ENCODE measurements at places on chromosomes 5 and 9. TPM values are rescaled to one million over a fixed set of nuclear protein-coding genes. Genes with fewer than 3 reads are reported as not detected.
A peak's percentile ranks its signal among the peaks of the same experiment; 100 is the strongest.

PPP1R26 gene
- total RNA-seq = 5.2 TPM

LMAN2 gene
- total RNA-seq = 162 TPM

TRPM3 gene
- total RNA-seq = not detected

CMBL gene
- 4.5 TPM for total RNA-seq

- no peak for ATAC-seq
Measured at GRCh38 chr5:11476866-11477265, 427.4 kb downstream of the CTNND2 start.

GRCh38 chr5:143063175-143063970 lies 293.2 kb downstream of the ARHGAP26 start:
- ATAC-seq = no peak

DNA sequence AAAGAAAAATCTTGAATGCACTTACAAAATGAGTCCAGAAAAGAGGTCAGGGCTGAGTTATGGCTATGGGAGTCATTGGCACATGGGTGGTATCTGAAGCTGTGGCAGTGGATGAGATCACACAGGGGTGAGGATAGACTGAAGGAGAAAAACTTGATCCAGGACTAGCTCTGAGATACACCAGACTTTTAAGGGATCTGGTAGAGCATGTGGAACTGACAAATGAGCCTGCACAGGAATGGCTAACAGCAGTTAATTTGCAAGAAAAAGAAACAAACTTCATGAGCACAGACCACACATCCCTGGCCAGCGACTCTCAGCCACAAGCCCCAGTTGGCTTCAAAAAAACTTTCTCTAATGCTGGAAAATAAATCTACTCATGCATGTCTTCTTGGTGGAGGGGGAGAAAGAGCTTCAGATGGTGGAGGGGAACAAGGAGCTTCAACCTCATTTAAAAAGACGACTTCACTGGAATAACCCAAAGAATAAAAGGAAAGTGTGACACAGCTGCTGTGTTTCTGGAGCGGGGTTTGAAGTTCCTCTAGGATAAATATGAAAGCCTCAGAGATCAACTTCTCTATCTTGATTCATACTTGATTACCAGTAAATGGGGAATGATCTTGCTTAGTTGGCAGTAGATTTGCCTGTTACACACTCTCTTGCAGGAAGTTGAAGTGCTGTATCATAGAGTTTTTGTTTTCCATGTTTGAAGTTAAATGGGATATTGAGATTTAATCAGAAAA lies 33.6 kb downstream of the TNFAIP8 start:
- ATAC-seq = peak; percentile 50

GRCh38 chr9:86670076-86670475 lies 277.2 kb downstream of the GAS1 start:
- no peak for ATAC-seq

- ATAC-seq = peak; percentile 13
Measured at GRCh38 chr5:7759257-7759871, 91.6 kb downstream of the CFAP90 start.

DNA sequence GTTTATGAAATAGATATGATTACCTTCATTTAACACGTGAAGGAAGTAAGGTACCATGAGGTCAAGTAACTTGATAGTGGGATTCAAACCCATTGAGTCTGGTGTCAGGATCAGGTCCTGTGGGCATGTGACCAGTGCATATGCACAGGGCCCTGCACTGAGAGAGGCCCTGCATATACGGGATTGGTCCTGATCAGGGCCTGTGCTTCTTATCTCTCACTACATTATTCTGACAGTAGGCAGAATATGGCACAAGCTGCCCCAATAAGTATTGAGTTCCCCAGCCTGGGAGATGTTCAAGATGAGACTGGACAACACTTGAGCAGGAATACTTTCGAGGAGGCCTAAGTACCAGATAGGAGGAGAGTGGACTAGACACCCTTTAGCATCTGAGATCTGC lies 44.0 kb downstream of the GALNT10 start:
- ATAC-seq = no peak

- ATAC-seq = no peak
Measured at GRCh38 chr9:90086101-90086511, 481.3 kb downstream of the GADD45G start.

DNA sequence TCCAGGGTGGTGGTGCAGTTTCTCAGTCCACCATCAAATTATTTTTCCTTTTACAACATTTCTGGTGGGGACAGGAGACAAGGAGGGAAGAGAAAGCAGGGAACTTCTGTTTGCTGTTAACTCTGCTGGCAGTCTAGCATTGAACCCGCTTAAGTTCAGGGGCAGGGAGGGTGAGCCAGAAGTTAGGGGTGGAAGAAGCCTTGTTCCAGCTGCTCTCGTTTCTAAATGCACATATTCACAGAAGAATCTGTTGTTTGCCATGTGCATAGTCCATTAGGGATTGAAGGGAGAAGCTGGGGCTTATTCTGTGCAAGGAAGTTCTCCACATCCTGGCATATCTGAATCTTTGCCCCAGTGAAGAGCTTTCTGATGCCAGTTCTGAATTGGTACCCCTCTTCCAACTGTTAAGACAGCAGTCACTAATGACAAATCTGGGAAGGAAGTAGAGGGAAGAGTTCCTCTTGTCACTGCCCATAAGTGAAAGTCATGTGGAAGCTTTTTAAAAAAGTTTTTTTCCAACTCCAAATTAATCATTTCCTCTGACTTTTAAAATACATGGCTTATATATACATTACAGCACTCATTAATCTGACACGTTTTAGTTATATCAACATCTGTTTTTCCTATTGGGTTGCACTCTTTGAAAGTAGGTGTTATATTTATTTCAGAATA lies 32.6 kb upstream of the ACOT12 start:
- no peak for ATAC-seq

DNA sequence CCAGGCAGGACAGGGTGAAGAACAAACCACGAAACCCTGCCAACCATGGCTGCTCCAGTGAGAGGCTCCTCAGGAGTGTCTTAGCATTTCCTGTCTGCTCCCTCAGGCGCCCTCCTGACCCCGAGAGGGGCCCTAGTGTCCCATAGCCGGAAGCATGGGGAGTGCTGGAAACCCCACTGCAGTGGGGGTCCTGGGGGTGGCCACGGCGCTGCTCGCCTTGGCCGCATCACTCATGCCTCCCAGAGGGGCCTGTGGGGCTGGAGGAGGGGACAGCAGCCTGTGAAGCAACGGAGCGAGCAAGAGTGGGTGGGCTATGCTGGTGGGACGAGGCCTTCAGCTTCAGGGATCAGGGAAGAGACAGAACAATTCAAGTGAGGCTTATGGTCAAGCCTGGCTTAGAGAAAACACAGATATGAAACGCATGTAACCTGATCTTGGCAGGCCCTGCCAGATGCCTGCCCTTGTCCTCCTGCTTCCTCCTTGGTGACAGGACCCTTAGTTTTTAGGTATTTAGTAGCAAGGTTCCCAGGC lies 219.1 kb downstream of the FANCC start:
- no peak for ATAC-seq

- ATAC-seq = peak; percentile 96
Measured at GRCh38 chr9:7799234-7799943, at the start of gene DMAC1. Gene DMAC1 (minus strand): TSS chr9:7799778. CDS start chr9:7799734, 44 bp downstream.

DNA sequence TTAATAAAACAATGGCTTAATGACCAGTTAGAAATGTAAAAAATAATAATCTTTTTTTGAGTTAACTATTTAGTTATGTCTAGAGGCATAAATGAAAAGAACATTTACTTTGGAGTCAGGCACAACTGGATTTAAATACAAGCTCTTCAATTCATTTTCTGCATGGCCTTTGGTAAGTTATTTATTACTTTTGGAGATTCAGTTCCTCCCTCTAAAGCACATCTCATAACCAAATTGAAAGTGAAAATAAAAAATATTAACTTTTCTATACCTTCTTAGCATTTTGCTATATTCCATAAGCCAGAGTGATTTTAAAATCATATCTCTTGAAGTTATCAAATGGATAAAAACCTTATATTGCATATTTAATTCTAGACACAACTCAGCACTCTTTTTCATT lies 434.9 kb upstream of the SMARCA2 start:
- no peak for ATAC-seq

DNA sequence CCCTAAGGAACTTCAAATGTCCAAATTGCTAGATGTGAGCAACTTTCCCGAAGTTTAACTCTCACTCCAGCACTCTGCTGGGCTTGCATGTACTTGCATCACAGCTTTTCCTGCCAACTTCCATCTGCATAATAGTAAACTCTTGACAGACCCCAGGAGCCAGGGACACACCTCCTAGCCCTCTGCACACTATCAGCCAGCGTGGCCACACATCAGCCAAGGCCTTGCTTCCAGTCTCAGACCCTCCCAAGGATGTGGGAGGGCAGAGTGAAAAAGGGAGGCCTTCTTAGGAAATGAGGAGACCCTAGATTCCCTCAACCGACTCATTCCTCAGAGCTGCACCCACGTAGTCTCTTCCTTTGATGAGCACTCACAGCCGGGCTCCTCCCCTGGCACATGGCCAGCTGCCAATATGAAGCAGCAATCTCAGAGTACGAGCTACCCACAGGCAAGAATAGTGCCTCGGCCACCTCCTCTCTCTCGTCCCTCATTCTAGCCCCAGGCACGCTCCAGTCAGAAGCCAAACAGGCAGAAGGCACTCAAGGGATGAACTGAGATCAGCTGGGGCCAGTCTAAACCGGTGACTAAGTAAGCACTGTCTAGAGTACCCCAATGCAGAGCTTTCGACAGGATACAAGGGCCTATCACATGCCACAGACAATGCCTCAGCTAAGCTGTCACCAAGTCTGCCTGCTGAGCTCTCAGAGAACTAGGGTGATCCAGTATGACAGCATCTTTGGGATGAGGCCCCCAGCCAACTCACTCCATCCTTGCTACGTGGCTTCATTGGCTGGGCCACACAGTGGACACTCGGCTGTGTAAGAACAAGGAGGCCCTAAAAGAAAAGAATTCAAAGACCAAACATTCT lies 2.3 kb downstream of the P4HA2 start:
- ATAC-seq = peak; percentile 49

- no peak for ATAC-seq
Measured at GRCh38 chr5:37005946-37006540, 129.5 kb downstream of the NIPBL start.

DNA sequence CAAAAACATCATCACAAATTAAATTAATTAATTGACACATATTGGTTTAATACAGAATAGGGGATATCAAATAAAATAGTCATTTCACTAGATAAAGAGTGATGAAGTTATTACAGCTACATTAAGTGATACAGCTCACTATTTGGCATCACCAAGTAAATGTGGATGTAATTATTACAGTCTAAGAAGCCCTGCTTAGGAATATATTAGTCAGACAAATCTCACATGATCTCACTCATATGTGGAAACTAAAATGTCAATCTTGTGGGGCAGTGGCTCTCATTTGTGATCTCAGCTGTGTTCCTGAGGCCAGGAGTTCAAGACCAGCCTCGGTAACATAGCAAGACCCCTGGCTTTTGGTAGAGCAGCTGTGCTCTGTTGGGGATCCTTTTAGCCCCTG lies 233.4 kb upstream of the RGMB start:
- ATAC-seq = no peak

DNA sequence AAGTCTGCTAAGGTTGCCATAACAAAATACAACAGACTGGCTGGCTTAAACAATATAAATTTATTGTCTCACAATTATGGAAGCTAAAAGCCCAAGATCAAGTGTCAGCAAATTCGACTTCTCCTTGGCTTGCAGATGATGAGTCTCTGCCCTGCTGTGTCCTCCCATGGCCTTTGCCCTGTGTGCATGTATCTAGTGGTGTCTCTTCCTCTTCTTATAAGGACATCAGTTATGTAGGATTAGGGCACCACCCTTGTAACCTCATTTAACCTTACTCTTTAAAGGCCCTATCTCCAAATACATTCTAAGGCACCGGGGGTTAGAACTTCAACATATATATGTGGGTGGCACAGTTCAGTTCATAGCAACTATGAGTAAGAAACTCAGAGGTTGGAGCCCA lies 157.9 kb upstream of the RASA1 start:
- ATAC-seq = no peak

DNA sequence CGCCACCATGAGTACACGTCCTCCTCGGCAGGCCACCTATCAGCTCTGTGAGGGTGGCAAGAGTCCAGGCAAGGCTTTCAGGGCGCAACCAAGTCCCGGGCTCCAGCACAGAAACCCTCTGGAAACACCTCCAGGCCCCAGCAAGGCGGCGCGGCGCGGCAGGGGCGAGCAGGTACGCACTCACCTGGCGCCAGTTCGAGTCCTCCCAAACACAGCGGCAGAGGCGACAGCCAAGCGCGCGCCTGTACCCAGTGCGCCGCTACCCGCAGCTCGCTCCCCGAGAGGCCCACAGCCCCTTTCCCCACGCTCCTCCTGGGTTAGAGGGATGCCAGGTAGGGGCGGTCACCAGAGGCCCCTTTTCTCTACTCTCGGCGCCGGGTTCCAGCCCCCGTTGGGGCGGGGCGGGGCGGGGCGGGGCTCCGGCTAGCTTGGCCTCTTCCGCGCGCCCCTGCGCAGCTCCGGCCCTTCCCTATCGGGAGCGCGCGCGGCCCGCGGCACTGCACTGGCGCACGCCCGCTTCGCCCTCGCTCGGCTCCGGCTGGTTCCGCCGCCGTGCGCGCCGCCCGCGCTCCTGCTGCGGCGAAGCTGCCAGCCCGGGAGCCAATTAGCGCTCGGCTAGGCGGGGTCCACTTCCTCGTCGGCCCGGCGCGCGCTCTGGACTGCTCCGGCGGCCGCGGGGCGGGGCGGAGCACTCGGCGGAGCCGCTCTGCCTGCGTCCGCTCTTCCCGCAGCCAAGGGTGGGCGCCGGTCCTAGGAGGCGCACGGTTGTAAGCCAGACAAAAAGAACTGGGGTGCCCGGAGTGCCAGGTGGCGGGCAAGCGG lies at the start of the genes NMRK1 and OSTF1:
NMRK1 (minus strand) TSS at position 332 of the 822 bp plus-strand sequence. CDS start 5,040 bp downstream, outside the sequence.
OSTF1 (plus strand) TSS at position 691 of the 822 bp plus-strand sequence. CDS start 179 bp downstream, outside the sequence.
- peak; percentile 93 for ATAC-seq

DNA sequence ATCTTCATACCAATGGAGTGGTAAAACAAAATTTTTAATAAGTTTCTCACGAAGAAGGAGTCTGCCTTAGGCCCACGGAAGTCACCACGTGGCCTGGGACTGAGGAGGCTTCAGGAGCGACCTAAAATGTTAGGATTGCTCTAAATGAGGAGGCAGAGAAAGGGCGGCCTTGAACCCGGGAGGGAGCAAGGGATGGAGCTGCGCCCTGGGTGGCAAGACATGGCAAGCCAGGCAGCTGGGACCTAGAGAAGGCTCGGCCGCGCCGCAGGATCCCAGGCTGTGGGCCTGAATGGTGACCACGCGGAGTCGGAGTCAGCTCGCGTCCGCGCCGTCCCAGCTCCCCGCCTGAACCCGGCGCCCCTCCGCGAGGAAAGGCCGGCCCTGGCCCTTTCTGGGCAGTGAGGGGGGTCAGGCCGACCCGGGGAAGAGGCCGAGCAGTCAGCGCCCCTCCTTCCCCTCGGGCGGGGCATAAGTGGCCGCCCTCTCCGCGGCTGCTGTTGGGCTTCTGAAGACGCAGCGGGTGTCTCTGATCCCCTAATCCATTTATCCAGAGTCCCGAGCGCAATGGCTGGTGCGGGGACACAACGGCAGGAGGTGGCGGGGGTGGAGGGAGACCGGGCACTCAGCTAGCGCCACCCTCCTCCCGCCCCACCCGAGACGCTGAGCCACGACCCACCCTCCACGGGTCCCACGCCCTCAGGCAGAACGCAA lies 10.6 kb downstream of the IRX1 start:
- no peak for ATAC-seq

- no peak for ATAC-seq
Measured at GRCh38 chr5:170582644-170583330, 79.0 kb downstream of the KCNIP1 start.

All from esophagus mucosa (tissue), 1 donor.